ENCODE measurements at places on chromosomes 12 and 14.

DNA sequence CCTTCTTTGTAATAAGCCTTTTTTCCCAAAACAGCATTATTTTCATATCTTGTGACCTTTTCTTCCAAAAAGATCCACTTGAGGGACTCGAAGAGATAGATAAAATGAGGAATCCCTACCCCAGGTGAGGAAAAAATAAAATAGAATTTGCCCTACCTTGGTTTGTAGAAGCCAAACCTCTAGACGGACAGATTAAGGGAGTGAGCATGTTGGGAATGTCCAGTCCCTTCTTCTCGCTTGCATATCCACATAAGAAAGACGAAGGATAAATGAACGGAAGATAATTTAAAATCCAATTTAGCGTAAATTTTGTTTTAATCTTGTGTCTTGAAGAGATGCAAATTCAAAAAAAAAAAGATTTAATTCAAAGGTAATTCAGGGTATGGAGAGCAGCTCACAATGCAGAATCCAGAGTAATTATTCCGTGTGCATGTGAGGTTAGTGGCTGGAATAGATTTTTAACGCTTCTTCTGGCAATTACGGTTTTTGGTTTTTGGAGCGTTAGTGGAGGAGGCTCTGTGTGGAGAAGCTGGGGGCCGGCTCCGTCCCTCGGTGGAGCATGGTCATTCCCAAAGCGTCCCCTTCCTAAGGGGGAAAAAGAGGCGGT, 1.5 kb downstream of the GRIN2B start:
- no peak for DNase-seq

DNA sequence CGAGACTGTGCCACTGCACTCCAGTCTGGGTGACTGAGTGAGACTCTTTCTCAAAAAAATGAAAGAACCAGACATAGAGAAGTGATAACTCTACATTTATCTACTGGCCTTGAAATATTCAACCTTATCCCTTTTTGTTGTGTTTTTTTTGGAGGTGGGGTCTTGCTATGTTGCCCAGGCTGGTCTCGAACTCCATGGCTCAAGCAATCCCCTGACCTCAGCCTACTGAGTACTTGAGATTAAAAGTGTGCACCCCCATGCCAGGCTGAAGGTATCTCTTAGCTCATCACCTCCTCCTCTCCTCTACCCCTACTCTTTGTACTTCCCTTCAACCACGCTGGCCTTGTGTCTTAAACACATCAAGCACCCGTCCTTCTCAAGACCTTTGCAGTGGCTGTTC, 3.8 kb downstream of the DRAM1 start:
- DNase-seq: no peak

GRCh38 chr14:70702161-70702560, 60.4 kb downstream of the TTC9 start:
- DNase-seq: no peak

DNA sequence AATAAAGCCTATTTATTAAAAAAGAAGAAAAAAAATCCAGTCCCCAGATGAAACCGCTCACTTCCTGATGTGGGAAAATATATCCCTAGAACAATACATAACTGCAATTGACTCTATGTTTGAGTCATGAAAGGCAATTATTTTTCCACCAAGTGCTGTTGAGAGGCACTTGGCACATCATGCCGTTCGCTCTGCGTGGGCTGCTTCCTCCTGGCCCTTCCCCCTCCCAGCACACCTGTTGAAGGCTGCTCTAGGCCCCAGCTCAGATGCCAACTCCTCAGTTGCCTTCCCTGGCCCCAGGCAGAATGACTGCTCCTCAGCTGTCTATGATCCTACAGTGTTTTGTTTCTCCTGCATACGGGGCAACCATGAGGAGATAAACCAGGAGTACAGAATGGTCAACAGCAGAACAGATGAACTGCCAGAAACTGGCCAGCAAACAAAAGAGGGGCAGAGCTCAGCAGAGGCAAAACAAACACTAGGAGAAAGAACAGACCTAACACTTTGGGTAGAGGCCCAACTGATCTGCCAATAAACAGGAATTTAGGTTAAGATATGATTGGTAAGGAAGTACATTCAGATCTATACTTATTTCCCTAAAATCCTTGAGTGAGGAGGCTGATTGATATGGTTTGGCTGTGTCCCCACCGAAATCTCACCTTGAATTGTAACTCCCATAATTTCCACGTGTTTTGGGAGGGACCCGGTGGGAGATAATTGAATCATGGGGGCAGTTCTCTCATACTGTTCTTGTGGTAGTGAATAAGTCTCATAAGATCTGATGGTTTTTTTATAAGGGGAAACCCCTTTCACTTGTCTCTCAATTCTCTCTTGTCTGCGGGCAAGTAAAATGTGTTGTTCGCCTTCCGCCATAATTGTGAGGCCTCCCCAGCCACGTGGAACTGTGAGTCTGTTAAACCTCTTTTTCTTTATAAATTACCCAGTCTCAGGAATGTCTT, 58.6 kb downstream of the SLC38A1 start:
- DNase-seq: peak; percentile 87

DNA sequence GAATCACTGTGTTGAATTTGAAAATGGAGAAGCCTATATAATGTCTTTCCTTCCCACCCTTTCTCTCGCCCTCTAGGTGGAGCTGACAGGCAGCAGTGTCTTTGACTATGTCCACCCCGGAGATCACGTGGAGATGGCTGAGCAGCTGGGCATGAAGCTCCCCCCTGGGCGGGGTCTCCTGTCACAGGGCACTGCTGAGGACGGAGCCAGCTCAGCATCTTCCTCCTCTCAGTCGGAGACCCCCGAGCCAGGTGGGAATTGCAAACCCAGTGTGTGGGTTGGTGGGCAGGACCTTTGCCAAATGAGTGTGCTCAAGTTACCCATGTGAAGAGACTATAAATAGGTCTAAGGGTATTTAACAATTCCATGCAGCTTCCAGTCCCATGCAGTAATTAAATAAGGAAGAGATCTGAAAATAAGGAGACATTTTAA, 274.7 kb downstream of the EGLN3 start:
- DNase-seq: no peak

DNA sequence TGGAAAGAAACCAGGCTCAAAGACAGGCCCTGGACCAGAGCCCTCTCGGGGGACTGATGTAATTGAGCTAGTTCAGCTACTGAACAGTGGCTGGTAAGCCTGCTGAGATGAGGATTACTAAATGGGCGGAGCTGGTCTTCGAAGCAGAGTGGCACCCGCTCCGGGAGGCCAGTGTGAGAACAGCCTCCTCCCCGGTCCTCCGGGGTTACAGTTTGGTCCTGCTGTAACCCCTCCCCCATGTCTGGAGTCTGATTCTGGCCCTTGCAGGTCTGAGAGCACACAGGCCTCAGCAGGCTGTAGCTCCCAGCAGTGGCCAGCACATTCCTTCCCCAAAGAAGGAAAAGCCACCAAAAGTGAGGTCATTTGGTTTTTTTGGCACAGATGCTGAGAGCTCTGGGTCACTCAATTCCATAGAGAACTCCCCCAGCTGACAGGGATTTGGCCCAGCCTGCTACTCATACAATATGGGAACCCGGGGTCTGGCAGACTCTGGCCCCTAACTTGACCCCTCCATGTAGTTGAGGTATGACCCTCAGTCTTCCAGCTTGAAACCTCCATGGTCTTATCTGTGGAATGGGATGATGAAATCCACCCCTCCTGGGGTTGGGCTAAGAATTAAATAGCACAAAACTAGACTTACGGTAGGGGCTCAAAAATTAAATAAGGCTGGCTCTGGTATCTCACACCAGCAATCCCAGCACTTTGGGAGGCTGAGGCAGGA, 39.0 kb downstream of the ACTN1 start:
- DNase-seq: no peak
